ENCODE measurements at places on chromosomes 2 and 18.

- DNase-seq: no peak
Measured at GRCh38 chr2:236858661-236859060, 227.0 kb upstream of the COPS8 start.

GRCh38 chr2:20525041-20526035 lies 78.5 kb downstream of the RHOB start:
- DNase-seq: no peak

- no peak for DNase-seq
Measured at GRCh38 chr2:215019521-215020145, 118.8 kb downstream of the ABCA12 start.

DNA sequence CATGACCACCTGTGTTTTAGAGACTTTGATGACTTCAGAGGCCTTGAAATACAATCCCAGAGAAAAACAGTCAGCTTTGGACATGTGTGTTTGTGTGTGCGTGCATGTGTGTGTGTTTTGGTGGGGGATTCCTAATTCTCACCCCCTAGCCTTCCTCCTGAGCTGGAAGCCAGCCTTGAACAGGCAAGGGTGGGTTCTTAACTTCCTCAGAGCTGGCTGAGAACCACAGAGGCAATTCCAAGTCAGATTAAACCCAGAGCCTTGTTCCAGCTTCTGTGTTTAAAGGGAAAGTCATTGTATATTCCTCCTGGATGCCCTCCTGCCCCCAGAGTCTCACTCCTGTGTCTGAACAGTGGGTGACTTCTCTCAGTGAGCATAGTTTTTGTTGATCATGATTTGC lies 45.2 kb upstream of the MGAT4A start:
- DNase-seq: no peak

DNA sequence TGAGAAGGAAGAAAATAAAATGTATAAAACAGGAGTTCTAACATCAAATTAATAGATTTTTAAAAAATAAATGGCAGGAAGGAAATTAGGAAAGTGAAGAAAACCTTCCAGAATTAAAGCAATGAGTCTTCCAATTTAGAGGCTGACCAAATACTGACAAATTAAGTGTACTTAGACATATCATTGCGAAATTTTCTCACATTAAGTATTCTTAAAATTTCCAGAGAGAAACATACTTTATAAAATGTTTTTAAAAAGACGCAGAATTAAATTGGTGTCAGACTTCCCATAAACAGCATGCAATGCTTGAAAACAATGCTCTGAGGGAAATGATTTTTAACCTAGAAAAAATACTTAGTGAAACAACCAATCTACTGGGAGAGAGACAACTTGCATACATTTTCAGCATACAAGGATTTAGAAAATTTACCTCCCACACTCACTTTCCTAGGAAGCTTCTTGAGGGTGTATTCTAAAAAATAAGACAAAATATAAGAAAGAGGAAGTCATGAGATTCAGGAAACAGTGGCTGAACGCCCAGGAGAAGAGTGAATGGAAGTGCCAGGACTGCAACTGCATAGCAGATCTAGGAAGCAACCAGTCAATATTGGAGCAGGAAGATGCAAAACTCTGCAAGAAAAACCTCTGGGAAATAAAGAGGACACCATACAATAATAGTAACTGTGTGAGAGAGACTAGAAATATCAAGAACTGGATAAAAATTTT lies 339.9 kb downstream of the ADCYAP1 start:
- DNase-seq: no peak
